ENCODE measurements at places on chromosomes 3 and 15.

GRCh38 chr3:114732353-114732752 lies 414.7 kb downstream of the ZBTB20 start:
- no peak for DNase-seq

- DNase-seq = no peak
These were observed 31.7 kb downstream of the LSM3 start for GRCh38 chr3:14210290-14210688.

DNA sequence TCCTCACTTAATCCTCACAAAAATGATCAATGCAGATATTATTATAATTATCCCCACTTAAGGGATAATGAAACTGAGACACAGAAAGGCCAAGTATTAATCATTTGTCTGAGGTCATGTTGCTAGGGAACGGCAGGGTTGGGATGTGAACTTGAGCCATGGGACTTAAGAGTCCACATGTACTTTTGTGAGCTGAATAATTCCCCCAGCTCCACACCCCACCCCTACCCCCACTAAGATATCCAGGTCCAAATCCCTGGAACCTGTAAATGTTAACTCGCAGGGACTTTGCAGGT lies 290.5 kb upstream of the GADL1 start:
- DNase-seq = peak; percentile 62

DNA sequence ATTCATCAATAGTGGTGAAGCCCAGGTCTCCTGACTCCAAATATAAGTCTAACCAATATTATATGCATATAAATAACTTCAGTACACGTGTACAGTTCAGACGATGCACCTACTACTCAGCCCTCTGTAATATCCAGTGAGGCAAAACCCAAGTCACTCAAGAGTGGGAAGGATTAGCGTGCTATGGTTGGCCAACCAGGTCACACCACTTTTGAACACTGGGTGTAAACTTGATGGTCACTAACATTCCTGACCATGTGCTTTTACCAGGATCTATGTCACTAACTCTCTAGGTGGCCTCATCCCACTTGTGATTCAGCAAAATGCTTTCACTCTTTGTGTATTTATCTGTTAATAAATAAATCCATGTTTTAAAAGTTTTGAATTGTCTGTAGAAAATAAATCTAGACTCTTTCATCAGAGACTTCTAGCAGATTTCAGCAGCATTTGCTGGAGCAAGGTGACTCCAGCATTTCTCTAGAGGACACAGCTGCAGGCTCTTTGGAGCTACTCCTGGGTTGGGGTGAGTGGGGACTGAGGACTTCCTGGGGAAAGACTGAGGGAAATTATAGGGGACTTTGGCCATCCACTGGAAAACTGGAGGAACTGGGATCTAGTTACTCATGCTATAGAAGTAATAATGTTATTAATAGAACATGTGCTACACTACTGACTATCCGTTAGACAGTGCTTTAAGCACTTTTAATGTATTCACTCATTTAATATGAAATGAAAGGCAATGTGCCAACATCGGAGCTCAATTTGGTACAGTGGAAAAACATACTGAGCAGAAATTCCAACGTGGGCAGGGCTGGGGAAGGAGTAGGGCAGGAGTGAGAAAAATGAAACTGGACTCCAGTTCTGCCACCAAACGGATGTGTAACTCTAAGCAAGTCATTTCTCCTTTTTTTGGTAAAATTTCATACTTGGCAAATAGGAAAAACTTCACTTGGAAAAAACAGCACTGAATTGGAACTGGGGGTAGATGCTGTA lies 97.9 kb downstream of the RORA start:
- no peak for DNase-seq
